Tibial nerve (tissue), 4 donors: ENCODE measurements at places on chromosomes 13 and 19.

GRCh38 chr19:674282-675151 is 1.7 kb upstream of the FSTL3 start:
- DNase-seq: no peak

DNA sequence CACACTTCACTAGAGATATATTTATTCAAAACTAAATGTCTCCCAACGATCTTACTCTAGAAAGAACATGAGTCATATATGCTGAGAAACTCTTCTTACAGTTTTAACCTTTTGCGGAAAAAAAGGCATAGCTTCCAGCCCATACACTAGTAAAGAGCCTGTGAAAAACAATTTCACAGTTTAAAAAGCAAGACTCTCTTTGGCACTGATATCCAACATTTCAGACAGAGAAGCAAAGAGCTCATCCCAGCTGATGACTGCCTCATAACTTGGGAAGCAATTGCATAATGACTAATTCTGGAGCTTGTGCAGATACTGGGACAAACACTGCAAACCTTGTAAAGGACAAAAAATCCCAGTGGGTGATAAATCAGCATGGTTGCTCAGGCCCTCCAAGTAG is 88.0 kb downstream of the ENOX1 start:
- DNase-seq: no peak

- DNase-seq: no peak
Observed at GRCh38 chr19:40519352-40520322, 52.8 kb downstream of the SPTBN4 start.

DNA sequence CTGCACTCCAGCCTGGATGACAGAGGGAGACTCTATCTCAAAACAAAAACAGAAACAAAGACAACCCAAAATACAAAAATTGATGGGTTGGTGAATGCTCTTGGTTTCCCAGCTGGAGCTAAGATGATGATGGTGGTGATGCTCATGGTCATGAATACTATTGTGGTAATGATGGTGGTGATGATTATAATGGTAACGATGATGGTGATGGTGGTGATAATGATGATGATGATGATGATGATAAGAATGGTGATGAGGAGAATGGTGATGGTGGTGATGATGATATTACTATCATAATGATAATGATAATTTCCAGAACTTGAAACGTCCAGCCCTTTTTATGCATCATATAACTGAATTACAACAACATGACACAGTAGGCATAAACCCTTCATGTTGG is 40.1 kb downstream of the VAV1 start:
- DNase-seq: no peak

GRCh38 chr19:13841086-13841961 is 35.6 kb upstream of the NANOS3 start:
- no peak for DNase-seq

DNA sequence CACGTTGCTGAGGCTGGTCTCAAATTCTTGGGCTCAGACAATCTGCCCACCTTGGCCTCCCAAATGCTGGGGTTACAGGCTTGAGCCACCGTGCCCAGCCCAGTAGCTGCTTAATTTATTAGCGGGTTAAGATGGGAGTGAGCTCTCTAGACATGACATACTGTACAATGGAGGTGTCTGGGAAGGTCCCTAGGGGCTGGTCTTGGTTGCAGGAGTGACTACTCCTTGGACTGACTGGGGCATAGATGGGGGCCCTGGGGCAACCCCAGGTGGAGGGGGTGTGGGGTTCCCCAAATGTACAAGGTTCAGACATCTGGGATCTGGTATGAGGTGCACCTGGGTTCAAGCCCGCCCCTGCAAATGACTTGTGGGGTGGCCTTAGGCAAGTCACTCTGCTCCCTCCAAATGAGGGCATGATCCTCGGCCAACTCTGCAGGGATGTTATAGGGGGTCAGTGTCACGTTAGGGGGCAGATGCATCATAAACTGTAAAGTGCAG is 12.8 kb downstream of the CIB3 start:
- no peak for DNase-seq

DNA sequence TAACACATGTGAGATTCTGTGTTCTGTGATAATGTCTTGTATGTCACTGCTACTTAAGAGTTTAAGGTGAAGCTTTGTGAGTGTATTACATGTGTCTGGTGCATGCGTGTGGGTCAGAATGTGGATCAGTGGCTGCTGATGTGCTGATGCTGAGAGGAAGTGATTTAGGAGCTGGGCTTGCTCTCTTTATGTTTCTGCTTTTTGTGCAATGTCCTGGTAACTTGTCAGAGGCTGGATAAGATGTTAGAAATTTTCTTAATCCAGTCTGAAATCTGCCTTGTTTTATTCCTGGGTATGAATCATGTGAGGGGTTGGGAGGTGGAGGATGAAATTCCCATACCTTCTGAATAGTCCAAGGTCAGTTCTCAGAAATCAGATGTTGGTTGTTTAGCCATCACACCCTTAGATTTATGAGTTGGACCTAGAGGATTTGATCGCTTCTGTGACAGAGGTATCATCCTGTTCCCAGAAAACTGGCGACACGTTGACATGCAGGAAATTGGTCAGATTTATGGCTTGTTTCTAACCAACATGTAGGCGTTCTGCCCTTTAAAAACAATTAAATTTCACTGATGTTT is 24.5 kb upstream of the CXCL17 start:
- DNase-seq: no peak

DNA sequence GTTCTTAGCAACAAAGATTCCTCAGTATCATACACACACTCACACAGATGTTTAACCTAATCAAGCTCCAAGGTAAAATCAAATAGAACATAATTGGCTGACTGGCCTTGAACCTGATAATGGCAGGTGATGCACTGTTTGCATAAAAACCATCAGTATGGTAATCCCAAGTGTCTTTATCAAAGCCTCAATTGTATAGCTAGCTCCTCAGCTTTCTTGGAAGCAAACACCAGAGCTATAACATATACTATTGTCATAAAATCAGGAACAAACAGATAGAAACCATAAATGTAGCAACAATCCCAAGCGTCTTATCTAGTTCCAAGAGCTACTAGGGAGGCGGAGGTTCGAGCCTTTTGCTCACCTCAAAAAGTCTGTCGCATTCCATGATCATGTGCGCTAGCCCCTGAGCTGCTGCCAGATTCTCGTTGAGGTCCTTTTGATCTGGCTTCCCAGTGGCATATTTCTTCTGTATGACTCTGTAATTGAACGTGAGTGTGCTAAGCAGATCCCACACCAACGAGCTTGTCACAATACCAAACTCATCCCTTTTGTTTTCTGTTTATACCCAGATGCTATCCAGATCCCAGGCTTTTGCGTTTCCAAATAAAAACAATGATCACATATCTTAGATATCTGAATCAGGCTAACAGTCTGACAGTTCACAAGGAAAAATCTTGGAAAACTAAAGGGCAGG is 95.3 kb downstream of the KL start:
- no peak for DNase-seq

DNA sequence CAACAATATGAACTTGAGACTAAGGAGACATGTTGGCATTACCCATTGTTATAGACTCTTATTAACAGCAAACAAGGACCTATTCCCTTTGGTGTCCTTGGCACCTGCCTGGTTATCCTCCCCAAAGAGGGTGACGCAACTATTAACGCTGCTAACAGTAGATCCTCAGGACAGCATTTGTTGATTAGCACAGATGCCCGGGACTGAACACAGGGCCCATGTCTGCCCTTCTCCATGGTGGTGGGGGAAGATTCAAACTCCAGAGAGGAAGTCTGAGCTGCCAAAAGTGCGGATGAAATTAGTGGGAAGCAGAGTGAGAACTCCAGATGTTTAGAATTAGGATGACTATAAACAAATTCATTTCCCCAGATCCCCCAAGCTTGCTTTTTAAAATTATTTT is 101.2 kb upstream of the RAP2A start:
- no peak for DNase-seq

DNA sequence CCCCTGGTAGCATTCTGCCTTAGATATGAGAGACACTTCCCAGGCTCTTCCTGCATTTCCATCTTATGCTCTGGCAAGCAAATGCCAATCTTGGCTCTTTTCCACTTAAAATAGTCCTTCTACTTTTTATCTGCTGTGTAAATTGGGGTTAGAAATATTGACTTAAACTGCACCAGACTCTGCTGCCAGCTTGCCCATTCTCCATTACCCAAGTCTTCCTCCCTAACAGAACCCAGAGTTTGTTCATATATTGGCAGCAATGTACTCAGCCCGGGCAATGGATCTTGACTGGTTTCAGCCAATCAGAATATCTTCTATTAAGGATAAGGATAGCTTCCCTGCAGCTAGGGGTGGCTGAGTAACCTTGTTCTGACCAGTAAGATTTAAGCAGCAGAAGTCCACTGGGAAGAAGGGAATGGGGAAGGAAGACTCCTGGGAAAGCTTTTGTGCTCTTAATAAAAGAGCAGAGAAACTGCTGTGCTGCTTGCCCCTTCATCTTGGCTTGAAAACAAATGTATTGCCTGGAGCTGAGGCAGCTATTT is 177.1 kb downstream of the KCNRG start:
- DNase-seq: no peak

GRCh38 chr19:843836-844545 is 3.2 kb downstream of the PRTN3 start:
- no peak for DNase-seq

DNA sequence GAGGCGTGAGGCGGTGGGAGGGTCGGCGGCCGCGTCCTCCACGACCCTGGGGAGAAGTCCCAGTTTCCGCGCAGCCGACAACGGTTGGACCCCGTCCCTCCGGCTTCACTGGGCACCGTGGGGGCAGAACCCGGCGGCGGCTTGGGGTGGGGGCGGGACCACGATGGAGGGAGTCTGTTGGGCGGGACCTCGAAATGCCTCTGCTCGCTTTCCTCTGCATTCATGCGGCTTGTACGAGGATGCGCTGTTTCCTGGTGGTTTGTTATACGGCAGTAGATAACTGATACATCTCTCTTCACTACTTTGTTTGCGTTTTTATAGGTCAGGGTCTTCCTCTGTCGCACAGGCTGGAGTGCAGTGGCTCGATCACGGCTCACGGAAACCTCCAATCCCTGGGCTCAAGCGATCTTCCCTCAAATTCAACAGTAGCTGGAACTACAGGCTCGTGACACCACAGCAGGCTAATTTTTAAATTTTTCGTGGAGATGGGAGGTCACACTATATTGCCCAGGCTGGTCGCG is 24.6 kb upstream of the ZNF846 start:
- DNase-seq: peak; percentile 27

GRCh38 chr13:110936519-110936918 is 21.6 kb upstream of the ANKRD10 start:
- no peak for DNase-seq

DNA sequence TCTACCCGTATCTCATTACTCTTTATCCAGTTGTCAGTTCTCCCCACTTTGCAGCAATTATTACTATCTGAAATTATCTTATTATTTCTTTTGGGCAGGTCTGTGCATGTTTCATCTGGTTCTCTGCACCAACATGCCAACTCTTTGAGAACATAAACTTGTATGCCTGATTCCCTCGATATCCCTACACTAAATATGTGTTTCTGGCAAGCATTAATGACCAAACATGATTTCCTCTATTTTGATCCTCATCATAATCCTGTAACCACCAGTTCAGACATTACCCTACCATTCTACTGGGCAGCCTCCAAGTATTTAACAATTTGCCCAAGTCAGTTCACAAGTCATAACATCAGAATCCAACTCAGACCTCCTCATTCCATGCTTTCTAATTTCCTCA is 426.1 kb downstream of the FOXO1 start:
- no peak for DNase-seq

- DNase-seq: no peak
Observed at GRCh38 chr19:53068834-53069233, 24.3 kb downstream of the ERVV-2 start.

GRCh38 chr19:46979126-46980105 is 40.2 kb upstream of the NPAS1 start:
- DNase-seq: no peak

DNA sequence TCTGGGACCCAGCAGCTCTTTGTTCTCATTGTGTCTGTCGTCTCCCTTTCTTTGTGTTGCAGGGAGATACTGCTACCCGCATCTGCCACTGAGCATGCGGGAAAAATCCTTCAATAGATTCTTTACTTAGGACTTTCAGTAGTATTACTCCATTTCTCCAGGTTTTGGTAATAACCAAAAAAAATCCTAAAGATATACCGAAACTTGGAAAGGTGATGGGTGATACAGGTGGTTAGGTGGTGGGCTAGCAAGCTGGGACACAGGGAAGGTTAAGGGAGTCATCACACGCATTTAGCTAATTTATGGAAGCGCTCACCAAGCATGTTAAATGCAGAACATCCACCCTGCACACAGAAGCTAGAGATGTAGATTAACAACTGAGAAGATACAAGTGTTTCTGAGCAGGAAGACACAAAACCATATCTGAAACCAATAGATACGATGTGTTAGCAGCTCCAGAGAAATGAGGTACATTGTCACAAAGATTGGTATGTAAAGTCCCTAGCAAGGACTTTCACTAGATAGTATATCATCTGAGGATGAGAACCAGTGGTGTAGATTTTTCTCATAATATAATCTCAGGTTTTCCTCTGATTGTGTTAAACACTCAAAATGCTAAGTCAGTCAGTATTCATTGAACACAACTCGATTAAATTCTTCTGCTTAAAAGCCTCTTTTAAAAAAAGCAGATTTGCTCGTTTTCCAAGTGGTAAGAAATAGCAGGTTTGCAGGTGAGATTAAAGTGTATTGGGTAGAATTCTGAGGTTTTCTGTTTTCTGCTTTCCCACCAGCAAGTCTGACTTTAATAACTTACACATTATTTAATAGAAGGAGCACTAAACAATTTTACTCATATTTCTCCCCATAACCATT is 1.2 kb upstream of the SLAIN1 start:
- no peak for DNase-seq

DNA sequence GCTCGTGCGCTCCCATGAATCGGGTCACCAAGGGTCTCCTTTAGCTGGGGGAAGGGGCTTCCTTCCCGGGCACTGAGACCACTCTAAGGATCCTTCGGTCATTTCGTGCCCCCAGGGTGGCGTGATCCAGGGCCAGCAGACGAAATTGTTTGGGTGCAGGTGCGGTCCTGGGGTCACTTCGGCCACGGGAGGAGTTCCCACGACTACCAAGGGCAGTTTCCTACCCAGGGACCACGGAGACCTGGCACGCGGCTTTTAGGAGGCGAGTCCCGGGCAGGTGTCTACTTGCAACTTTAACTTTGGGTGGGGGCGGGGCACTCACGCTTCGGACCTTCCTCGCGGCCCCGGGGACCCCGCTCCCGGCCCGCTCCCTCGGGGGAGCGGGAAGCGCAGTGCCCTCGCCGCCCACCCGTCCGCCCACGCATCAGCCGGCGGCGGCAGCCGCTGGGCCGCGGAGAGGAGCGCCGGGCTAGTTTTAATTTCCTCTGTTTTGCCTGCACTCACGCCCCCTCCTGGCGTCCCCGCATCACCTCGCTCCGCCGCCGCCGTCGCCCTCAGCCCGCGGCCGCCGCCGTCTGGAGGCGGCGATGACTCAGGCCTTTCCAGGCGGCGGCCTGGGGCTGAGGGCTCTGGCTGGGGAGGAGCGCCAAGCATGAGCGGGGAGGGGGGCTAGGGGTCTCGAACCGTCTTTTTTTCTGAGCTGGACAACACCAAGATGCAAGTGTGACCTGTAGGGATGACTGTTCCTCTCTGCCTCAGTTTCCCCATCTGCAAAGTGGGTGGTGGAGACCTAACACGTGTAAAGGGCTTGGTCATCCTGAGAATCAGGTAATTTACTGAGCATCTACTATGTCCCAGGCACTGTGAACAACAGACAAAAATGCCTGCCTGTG is 21.8 kb downstream of the OLFM2 start:
- DNase-seq: no peak

- no peak for DNase-seq
Observed at GRCh38 chr19:41796362-41796761, at the start of gene CEACAM3. Gene CEACAM3 (plus strand): TSS chr19:41796587. CDS start chr19:41796678, 91 bp downstream.

GRCh38 chr13:88189728-88190127 is 518.6 kb downstream of the SLITRK5 start:
- DNase-seq: no peak

- no peak for DNase-seq
Observed at GRCh38 chr13:113901231-113901630, 37.4 kb upstream of the GAS6 start.

GRCh38 chr19:19285686-19286085 is 12.6 kb upstream of the TM6SF2 start:
- DNase-seq: no peak
